Stimulated activated CD4-positive, alpha-beta T cell treated with anti-CD3 and anti-CD28 coated beads, Interleukin-15, amount 100 ng/mL, for 1 hour (primary cell): ENCODE measurements at places on chromosomes 12 and 14.

DNA sequence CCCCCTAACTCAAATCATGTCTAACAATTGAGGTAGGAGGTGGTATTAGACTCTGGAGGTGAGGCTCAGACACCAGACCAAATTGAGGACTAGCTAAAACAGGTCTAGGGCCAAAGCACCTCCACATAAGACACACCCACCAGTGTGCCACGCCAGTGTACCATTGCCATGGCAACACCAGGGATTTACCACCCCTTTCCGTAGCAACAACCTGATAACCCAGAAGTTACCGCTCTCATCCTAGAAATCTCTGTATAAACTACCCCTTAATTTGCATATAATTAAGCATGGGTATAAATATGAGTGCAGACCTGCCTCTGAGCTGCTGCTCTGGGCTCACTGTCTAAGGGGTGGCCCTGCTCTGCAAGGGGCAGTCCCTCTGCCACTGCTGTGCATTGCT lies 57.4 kb upstream of the PPP2R5C start:
- no peak for DNase-seq

DNA sequence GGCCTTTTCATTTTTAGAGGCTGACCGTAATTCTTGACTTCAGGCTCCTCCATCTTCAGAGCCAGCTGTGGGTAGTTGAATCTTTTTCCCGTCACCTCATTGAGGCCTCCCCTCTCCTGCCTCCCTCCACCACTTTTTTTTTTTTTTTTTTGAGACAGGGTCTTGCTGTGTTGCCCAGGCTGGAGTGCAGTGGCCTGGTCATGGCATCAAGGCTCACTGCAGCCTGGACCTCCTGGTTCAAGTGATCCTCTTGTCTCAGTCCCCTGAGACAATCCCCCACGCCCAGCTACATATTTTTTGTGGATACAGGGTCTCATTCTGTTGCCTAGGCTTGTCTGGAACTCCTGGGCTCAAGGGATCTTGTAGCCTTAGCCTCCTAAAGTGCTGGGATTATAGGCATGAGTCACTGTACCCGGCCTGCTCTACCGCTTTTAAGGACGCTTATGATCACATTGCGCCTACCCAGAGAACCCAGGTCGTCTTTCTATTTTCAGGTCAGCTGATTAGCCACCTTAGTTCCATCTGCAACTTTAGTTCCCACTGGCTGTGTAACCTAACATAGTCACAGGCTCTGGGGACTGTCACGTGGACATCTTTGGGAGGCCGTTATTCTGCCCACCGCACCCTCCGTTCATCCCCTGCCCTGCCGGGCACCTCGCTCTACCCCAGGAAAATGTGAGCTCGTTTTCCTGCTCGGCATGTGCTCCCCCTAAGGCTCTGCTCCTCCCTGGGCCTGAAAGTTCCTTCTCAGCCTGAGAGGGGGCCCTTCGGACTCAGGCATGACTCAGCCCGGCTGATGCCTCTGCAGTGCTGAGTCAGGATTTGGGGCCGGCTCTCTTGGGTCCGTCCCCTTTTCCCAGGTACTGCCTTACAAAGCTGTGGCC lies 13.4 kb downstream of the TNFAIP2 start:
- DNase-seq = no peak

DNA sequence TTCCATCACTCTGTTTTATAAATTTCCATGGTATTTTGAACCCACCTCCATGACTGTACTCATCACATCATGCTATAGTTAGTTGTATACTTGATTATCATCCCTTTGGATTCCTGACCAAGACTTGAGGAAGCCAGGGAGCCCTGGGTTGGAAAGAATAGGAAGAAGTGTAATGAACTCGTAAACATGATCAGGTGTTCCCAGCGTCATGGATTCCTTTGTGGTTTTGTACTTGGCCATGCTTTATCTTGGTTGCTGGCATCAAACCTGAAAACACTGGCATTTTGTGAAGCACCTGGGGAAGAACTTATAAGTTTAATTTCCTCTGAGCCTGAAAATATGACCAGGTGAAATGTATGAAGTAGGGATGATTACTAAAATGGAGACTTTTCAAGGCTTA lies 76.4 kb downstream of the CHST11 start:
- DNase-seq = no peak

DNA sequence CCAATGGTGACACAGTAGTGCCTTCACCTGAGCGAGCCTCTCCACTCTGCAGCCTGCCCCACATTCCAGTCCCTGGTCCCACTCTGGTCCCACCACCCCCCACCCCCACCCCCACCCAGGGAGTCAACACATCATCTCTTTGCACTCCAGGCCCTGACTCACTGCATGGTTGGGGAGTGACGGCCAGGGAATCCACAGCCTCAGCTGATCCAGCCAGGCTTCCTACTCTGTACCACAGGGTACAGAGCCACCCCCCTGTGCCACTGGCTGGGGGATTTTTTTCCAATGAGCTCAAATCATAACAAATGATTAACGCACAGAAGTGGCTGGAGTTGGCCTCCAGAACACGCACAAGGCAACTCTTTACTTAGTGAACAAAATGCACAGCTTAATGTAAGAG lies 233.7 kb downstream of the NTF3 start:
- no peak for DNase-seq

DNA sequence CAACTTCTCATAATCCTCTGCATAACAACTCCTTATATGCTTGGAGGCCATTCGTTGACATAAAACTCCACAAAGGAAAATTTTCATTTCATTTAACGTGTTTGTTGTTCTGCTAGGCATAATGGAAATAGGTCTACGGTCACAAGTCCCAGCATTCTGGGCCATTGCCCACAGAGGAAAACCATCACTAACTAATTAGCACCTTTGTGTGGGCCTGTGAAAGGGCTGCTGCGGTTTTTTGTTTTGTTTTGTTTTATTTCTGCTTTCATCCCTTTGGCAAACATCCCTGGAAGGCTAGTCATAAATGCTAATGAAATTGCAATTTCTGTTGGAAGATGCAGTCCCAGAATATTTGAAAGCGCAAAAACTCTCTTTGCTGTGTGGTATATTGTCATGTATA lies 180.3 kb downstream of the RMST start:
- DNase-seq = no peak

DNA sequence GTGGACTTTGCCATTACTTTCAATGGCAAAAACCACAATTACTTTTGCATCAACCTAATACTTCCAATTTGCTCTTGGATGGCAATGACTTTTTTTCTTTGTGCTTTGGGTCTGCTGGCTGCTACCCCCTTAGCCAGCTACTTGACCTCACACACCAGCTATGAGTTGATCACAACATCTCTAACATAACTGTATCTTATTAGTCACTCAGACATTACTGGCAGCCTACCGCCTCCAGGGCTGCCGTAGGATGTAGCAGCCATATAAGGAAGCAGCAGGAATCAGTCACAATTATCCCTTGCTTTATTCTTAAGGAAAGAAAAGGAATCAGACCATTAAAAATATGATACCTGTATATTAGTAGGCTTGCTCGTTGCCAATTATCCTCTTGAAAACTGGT lies 260.5 kb downstream of the ADAMTS20 start:
- no peak for DNase-seq

DNA sequence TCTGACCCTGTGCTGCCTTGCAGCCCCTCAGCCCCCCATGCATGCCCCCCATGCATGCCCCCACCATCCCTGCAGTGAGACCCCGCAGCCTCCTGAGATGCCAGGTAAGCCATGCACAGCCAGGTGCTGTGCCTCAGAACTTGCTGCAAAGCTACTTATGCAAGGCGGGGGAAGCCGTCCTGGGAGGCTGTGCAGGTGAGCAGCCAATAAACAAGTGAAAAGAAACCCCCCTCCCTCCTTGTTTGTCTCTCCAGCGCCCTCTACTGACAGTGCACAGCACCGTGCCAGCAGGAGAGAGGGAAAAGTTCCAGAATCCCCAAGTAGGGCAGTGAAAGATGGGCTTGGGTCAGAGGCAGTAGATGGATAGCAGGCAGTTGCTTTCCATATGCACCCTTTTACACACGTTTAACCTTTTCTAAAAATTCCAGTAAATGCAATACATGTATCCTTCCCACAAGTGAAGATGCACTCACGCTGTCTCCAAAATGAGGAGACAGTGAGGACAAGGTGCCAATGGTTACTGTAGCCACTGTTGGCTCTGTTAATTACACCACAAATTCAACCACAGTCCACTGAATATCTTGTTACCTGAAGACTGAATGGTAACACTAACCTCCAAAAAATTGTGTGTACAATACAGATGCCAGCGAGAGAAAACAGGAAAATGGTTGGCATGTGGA lies 18.0 kb downstream of the TNFAIP2 start:
- no peak for DNase-seq

GRCh38 chr12:12436831-12437345 lies 80.0 kb downstream of the BORCS5 start:
- no peak for DNase-seq

GRCh38 chr14:39863441-39863840 lies 431.2 kb upstream of the FBXO33 start:
- DNase-seq = no peak

- DNase-seq = no peak
Measured at GRCh38 chr12:116459916-116460663, 99.1 kb upstream of the MAP1LC3B2 start.

DNA sequence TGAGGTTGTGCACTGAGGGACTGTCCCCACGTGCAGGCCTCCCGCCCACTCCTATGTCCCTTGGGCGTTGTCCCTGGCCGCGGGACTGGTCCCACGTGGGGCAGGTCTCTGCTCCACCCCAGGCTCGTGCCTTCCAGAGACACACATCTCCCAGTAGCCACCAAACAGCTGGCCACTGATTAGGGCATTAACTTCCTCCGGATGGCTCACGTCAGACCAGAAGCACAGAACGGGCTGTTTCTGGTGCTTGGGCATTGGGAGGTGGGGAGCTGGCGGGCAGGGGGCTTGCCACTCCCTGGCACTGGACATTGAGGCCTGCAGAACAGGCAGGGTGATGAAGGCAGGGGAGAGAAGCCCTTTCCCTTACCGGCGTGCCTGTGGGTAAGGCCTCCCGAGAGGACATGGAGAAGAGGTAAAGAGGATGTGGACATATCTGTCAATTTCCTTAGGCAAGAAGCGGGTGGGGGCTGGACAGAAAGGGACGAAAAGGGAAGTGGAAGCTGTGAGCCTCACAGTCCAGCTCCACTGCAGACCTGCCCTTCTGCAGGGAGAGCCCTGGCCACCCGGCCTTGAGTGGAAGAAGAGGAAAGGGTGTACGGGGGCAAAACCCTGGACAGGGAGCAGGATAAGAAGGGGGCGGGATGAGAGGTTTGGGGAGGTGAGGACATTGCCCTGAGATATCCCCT lies 101.2 kb downstream of the NINJ2 start:
- no peak for DNase-seq

GRCh38 chr12:80352474-80352873 lies 91.6 kb upstream of the PTPRQ start:
- no peak for DNase-seq

DNA sequence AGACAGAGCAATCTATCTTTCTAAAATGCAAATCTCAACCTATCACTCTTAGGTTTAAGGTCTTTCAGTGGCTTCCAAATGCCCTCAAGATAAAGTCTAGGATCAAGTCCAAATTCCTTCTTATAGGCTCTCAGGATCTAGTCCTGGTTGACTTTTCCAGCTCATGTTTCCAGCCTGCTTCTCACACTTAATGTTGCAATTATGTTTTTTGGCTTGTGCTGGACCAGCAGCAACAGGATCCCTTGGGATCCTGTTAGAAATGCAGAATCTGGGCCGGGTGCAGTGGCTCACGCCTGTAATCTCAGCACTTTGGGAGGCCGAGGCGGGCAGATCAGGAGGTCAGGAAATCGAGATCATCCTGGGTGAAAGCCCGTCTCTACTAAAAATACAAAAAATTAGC lies 10.6 kb downstream of the GPR33 start:
- DNase-seq = no peak

DNA sequence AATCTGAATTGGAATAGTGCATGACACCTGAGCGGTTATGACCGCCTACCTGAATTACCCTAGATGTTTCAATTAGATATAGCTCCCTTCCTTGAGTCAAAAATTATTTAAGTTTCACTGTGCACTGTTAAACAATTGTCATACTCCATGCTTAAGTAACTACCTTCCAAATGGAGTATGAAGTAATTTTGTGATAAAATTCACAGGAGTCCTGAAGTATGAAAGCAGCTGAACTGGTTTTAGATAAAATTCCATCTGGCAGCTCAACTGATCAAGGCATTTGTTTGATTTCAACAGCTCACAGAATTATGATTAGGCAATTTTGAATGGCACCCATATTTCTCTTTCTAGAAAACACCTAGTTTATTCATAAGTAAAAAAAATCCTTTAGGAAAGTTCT lies 19.5 kb downstream of the PRICKLE1 start:
- DNase-seq = no peak
